ENCODE measurements at places on chromosomes 6 and 20. TPM values are rescaled to one million over a fixed set of nuclear protein-coding genes. Genes with fewer than 3 reads are reported as not detected.

DNA sequence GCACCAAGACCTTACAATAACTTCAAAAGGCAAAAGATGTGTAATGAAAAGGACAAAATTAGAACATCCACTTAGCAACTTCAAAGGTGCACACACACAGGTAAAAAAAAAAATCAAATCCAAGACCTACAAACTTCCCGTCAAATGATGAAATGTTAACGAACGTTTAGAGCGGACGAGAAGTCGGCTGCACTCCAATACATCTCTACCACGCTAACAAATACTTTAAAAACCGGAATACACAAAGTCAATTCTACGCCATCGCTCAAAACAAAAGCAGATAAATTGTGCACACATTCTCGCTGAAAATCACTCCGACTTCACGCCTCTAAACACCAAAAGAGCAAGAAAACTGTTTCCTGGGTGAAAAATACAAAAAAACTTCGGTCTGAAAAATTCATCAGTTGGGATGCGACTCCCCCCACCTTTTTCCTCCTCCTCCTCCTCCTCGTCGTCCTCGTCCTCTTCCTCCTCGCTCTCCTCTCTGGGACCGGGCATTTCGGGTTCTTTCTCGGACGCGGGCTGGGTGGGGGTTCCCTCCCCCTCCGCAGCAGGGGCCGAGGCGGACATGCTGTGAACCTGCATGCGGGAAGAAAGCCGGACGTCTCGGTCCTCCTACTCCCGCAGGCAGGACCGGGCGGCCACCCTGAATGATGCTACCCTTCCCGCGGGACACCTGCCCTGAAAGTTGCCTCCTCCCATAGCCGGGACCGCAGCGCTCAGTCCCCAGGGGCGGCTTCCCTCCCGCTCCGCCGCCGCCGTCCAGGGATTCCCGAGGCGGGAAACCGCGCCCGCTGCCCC lies 712 bp downstream of the DEK start:
- DNase-seq, result peak; percentile 30

- peak; percentile 40 for DNase-seq
These were observed 95.0 kb downstream of the SNX5 start for GRCh38 chr20:17873410-17874270.

GRCh38 chr6:129774697-129775447 lies 64.9 kb upstream of the ARHGAP18 start:
- peak; percentile 61 for DNase-seq

DNA sequence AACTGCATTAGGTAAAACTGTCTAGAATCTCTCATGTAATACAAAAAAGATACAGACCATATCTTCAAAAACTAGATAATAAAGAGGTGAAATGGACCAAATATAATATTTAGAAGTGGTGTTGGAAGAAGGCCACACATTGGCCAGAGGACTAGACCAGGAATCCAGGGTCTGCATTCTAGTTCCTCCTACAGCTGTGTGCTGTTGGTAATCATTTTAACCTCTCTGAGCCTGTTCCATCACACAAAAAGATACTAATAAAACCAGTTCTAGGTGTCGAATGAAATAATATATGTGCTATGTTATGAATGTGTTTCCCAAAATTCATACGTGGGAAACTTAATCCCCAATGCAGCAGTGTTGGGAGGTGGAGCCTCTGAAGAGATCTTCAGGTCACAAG lies 111.6 kb upstream of the RREB1 start:
- no peak for DNase-seq

DNA sequence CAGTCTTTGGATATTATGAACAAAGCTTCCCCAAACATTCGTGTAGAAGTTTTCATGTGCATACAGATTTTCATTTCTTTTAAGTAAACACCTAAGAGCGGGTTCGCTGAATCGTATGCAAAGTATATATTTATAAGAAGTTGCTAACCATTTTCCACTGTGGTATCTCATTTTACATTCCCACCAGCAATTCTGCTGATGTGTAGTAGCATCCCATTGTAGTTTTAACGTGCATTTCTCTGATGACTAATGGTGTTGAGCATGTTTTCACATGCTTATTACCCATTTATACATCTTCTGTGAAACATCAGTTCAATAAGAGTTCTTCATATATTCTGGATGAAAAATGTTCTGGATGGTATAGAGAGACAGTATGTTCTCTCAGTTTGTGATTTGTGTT lies 97.4 kb downstream of the IYD start:
- DNase-seq, result no peak

GRCh38 chr20:23629017-23629541 lies 8.7 kb downstream of the CST3 start:
- no peak for DNase-seq

- no peak for DNase-seq
These were observed 950 bp downstream of the PEDS1 start for GRCh38 chr20:50152394-50153152.

Gene EBF4
- 1.2 TPM for total RNA-seq

Gene F13A1
- total RNA-seq, result not detected

Gene FABP7
- not detected for total RNA-seq

Measured in activated CD8-positive, alpha-beta T cell treated with anti-CD3 and anti-CD28 coated beads for 36 hours (primary cell).